Stimulated activated CD4-positive, alpha-beta T cell treated with anti-CD3 and anti-CD28 coated beads, Interleukin-15, amount 100 ng/mL, for 24 hours (primary cell): ENCODE measurements at places on chromosomes 5 and 9.

DNA sequence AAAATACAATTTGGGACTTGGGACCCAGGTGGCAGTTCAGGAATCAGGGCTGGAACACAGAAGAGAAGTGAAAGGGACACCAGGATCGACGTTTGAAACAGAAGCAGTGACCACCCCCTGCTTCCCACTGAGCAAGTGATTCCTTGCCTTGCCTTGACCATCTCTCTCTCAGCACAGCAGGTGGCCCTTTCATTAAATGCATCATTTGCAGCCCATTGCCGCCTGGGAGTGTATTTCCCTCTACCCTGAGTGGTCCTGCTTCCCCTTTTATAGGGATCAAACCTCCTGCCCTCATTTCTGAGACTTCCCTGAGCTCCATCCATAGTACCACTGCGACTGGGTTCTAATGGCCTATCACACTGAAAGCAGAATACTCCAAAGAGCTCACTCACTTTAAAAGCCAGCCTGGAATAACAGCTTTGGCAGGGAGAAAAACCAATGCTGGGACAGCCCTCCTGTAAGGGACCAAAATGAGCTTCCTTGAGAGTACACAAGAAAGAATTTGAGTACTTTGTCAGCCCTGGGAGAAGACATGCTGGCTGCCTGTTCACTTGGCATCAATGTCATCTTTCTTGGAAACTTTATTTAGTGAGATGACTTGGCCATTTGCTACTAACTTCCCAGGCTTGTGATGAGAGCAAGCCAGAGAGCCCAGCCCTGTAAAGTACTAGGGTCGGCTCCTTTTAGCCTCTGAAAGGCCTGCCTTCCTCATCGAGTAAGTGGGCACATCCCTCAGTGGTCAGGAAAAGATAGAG is 149.7 kb downstream of the SLIT3 start:
- no peak for DNase-seq

DNA sequence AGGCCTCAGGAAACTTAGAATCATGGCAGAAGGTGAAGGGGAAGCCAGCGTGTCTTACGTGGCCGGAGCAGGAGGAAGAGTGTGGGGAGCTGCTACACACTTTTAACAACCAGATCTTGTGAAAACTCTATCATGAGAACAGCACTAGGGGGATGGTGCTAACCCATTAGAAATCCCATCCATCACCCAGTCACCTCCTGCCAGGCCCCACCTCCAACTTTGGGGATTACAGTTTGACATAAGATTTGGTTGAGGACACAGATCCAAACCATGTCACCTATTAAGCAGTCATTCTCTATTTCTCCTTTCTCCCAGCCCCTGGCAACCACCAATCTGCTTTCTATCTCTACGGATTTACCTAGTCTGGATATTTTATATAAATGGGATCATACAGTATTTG is 26.9 kb downstream of the PBX3 start:
- DNase-seq = no peak

DNA sequence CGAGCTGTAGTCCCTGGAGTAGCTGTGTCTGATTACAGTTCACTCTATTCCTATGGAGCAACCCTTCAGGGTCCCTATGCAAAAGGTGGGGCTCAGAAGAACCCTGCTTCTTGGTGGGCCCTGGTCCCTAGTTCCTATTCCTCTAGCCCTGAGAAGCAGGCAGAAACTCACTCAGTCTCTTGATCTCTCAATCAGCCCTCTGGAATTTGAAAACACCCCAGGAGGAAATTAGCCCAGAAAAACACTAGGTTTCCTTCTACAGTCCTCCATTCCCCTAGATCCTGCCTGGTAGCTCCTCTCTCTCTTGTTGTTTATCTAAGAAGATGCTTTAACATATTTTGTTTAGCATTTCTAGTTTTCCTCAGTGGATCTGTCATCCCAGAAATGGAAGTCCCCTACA is 7.6 kb downstream of the RGS3 start:
- DNase-seq = no peak

GRCh38 chr9:87157366-87158031 is 210.2 kb upstream of the GAS1 start:
- DNase-seq = no peak

DNA sequence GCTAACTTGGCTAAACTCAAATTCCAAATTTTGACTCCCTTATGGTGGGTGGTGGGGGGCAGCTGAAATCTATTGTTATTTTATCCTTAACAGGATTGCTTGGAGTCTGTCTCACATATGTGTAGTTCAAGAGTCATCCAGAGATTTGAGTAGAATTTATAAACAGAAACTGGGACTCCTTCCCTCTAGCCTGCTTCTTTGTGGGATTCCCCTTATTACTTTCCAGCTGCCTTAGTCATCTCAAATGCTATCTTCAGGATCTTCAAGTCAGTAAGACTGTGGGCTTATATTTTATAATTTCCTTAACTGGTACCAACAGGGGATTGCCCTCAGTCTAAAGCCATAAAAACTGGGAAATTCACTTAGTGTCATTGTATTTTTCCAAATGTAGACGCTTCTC is 55.5 kb downstream of the NNT start:
- no peak for DNase-seq
